Kidney (tissue), 22 donors: ENCODE measurements at places on chromosomes 7 and 10. TPM values are rescaled to one million over a fixed set of nuclear protein-coding genes. Genes with fewer than 3 reads are reported as not detected.

GRCh38 chr7:90412458-90413184, 9.4 kb downstream of the CLDN12 start:
- peaks cover 13% of the 10 kb centered on the region for H3K36me3 ChIP-seq
- H3K27ac ChIP-seq: peak overlapping the region; percentile 45
- DNase-seq: no peak
- H3K4me1 ChIP-seq: peaks cover 18% of the 10 kb centered on the region

Gene TM9SF3
- total RNA-seq: 144 TPM

Gene ADAM12
- total RNA-seq: 3.3 TPM

Gene NEUROD6
- not detected for total RNA-seq

GRCh38 chr10:88317099-88317498, 266.0 kb downstream of the RNLS start:
- no peak overlapping the region for H3K4me3 ChIP-seq
- no peaks in the 10 kb centered on the region for H3K27me3 ChIP-seq
- DNase-seq: no peak
- H3K27ac ChIP-seq: no peak overlapping the region

DNA sequence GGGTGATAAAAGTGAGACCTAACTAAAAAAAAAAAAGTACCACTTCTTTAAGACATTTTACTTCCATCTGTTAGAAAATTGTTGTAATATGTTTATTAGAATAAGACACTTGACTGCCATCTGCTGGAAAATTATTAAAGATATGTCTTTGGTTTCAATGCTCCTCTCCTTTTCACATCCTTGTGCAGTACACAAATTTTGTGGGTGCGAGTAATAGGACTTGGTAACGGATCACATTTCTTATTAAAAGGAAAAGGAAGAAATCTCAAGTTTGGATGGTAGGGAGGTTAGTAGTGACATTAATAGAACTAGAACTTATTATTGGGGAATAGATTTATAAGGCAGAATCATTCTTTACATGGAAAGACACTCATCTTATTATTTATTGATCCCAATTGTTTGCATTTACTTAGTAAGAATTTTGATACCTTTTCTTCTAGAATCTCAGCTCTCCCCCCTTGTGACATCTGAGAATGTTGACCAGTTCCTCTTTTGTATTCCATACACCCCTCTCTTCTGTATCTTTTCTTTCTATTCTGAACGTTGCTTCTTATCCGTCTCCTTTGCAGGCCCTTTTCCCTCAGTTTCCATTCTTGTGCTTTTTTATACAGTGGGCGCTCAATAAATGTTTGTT, 43.0 kb upstream of the RPA3 start:
- H3K36me3 ChIP-seq: no peaks in the 10 kb centered on the region
- H3K4me3 ChIP-seq: peak overlapping the region; percentile 52
- H3K27me3 ChIP-seq: no peaks in the 10 kb centered on the region

DNA sequence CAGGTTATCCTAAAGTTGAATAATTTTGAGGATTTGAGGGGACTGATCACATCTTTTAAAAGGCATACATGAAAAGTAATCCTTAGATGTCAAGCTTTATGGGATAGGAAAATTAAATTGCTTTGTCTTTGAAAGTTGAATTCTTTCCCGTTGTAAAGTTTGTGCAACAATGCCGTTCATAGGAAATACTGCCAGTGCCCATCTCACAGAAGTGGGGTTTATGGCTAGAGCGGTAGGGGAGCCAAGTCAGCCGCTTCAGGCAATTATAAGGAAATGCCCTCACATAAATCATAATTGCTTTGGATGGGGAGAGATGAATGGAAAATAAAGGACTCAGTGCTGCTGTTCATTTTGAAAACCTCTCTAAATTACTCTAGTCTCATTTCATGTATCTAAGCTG, 18.1 kb downstream of the CDC123 start:
- no peak overlapping the region for H3K27ac ChIP-seq
- no peaks in the 10 kb centered on the region for H3K27me3 ChIP-seq
- peaks cover 7% of the 10 kb centered on the region for H3K36me3 ChIP-seq
- H3K4me1 ChIP-seq: peaks cover 2% of the 10 kb centered on the region
- no peak overlapping the region for H3K4me3 ChIP-seq

DNA sequence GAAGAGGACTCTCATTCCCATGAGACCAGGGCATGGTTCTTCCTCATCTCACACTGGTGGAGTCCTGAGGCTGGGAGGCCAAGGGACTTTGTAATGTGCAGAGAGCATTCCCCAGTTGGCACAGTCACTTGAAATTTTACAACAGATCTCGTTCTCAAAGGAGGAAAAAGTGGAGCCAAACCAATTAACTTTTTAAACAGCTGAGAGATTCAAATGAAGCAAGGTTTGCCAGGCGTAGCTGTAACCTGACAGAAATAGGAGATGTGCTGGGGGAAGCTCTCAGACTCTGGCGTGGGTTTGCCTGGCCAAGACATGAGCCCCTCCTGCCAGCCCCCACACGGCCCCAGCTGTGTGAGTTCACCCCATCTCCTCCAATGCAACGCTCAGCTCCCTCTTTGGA, 12.0 kb upstream of the CPXM2 start:
- H3K4me3 ChIP-seq: no peak overlapping the region
- no peaks in the 10 kb centered on the region for H3K36me3 ChIP-seq
- H3K27me3 ChIP-seq: no peaks in the 10 kb centered on the region
- no peak for DNase-seq

GRCh38 chr7:28435732-28436378, 23.5 kb downstream of the CREB5 start:
- H3K27ac ChIP-seq: no peak overlapping the region
- H3K27me3 ChIP-seq: no peaks in the 10 kb centered on the region
- H3K36me3 ChIP-seq: no peaks in the 10 kb centered on the region
- DNase-seq: no peak
- H3K4me3 ChIP-seq: no peak overlapping the region
- no peaks in the 10 kb centered on the region for H3K4me1 ChIP-seq

DNA sequence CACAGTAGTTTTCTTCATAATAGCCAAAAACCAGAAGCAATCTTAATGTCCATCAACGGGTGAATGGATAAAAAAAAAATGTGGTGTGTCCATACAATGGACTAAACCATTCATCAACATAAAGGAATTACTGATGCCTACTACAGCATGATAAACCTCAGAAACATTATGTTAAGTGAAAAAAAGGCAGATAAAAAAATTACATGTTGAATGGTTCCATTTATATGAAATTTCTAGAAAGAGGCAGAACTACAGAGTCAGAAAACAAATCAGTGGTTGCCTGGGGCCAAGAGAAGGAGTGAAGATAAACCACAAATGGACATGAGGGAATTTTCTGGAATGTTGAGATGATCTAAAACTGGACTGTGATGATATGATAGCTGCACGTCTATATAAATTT, 74.5 kb upstream of the CAPZA2 start:
- H3K27ac ChIP-seq: no peak overlapping the region
- no peaks in the 10 kb centered on the region for H3K27me3 ChIP-seq
- DNase-seq: no peak
- H3K4me3 ChIP-seq: no peak overlapping the region
- no peaks in the 10 kb centered on the region for H3K4me1 ChIP-seq
- peaks cover 8% of the 10 kb centered on the region for H3K36me3 ChIP-seq

DNA sequence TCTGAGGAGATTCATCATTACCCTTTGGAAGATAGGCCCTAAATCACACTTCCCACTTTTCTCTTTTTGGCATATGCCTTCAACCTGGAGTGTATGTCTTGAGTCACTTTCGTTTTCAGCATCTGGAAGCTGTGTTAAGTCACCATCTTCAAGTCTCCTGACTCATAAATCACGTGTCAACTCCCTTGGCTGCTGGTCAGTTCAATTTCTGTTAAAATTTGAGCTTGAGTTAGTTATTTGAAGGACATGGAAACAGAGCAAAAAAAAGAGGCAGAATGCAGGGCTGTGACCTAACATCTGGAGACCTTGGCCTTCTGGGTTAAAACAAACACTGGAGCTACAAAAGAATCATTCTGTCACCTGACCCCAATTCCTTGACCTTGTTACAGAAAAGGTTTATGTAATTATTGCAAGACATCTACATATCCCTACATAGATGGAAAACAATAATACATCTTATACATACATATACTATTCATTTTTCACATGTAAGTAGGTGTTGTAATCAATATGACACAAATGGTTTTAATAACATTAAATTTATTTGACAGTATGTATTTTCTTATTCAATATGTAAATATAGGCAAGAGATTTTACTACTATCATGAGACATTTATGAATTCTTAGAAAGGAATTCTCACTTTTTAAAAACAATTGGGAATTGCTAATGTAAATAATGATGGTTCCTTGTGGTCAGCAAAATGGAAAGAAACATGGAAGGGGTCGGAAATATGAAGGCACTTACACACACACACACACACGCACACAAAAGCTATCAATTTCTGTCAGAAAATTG, 169.7 kb upstream of the PHYHIPL start:
- H3K36me3 ChIP-seq: no peaks in the 10 kb centered on the region
- no peak overlapping the region for H3K4me3 ChIP-seq
- H3K4me1 ChIP-seq: peaks cover 11% of the 10 kb centered on the region
- DNase-seq: no peak

GRCh38 chr10:16483241-16483917, 38.3 kb downstream of the C1QL3 start:
- H3K4me3 ChIP-seq: no peak overlapping the region
- no peak for DNase-seq
- no peak overlapping the region for H3K27ac ChIP-seq

Gene MRC1
- total RNA-seq: 67.8 TPM

GRCh38 chr7:34138483-34138882, 233.1 kb downstream of the BMPER start:
- H3K27me3 ChIP-seq: no peaks in the 10 kb centered on the region
- no peak overlapping the region for H3K4me3 ChIP-seq
- no peak overlapping the region for H3K27ac ChIP-seq
- no peaks in the 10 kb centered on the region for H3K4me1 ChIP-seq
- no peak for DNase-seq
- no peaks in the 10 kb centered on the region for H3K36me3 ChIP-seq

DNA sequence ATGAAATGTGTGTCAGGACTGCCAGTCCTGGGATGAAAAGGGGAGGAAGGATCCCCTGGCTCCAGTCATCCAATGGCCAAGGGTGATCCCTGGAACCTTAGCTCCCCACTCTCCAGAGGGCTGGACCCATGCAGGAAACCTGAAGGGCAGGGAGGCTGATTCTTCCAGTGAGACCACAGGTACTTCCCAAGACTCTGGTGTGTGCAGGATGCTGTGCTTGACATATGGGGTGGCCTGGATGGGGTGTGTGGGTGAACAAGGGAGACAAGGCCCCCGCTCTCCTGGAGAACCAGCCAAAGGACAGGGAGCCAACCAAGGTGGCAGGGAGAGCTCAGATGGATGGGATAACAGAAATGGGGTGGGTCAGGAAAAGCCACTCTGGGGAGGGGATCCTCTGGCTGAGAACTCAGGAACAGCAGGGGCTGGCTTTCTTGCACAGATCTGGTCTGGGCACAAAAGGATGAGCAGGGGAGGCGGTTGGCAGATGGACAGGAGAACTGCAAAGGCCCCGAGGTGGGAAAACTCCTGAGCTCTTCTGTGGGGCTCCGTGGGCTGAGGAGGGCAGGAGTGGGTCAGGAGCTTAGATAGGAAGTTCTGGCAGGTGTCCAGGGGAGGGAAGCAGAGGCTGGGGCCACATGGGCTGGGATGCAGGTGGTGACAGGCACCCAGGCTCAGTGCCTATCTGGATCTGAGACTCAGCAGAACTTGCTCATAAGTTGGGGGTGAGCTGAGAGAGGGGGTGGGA, 100.6 kb downstream of the ARHGAP22 start:
- no peak overlapping the region for H3K4me3 ChIP-seq
- no peaks in the 10 kb centered on the region for H3K27me3 ChIP-seq
- H3K36me3 ChIP-seq: no peaks in the 10 kb centered on the region

Gene URGCP
- 41.0 TPM for total RNA-seq

Gene DYNC1I1
- total RNA-seq: 2.6 TPM

Gene MYO3A
- 3.1 TPM for total RNA-seq

- H3K4me3 ChIP-seq: no peak overlapping the region
- no peaks in the 10 kb centered on the region for H3K36me3 ChIP-seq
- DNase-seq: no peak
- no peaks in the 10 kb centered on the region for H3K4me1 ChIP-seq
- H3K27me3 ChIP-seq: no peaks in the 10 kb centered on the region
- no peak overlapping the region for H3K27ac ChIP-seq
Observed at GRCh38 chr7:80432166-80432565, 79.7 kb downstream of the GNAT3 start.

DNA sequence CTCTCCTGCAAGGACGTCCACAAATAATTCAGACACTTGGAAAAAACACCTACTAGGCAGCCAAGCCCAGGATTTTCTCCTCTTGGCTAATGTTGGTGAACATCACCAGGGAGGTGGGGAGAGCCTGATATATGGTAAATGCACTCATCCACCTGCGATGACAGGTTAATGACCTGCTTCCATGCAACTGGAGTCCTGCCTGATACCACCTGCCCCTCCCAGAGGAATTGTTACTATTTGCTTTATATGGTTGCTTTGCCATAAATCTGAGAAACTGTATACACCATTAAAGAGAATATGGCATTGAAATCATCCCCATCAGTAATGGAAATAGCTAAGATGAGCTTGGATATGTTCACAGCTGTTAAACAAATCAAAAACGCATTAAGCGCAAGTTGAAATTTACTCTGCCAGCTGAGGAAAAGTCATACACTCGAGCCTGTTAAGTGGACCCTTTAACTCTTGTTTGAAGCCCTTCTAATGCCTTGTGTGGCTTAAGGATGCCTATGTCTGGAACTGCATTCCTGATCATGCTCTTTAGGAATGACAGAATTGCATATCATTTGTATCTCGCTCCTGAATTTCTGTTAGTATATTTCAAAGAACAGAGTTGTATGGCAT, 208.3 kb downstream of the PRPF18 start:
- no peak overlapping the region for H3K4me3 ChIP-seq

GRCh38 chr7:95229301-95229700, 95.0 kb downstream of the PON1 start:
- no peak overlapping the region for H3K27ac ChIP-seq
- H3K4me1 ChIP-seq: no peaks in the 10 kb centered on the region
- H3K27me3 ChIP-seq: no peaks in the 10 kb centered on the region
- no peaks in the 10 kb centered on the region for H3K36me3 ChIP-seq

Gene TMEM184A
- total RNA-seq: 11.0 TPM

DNA sequence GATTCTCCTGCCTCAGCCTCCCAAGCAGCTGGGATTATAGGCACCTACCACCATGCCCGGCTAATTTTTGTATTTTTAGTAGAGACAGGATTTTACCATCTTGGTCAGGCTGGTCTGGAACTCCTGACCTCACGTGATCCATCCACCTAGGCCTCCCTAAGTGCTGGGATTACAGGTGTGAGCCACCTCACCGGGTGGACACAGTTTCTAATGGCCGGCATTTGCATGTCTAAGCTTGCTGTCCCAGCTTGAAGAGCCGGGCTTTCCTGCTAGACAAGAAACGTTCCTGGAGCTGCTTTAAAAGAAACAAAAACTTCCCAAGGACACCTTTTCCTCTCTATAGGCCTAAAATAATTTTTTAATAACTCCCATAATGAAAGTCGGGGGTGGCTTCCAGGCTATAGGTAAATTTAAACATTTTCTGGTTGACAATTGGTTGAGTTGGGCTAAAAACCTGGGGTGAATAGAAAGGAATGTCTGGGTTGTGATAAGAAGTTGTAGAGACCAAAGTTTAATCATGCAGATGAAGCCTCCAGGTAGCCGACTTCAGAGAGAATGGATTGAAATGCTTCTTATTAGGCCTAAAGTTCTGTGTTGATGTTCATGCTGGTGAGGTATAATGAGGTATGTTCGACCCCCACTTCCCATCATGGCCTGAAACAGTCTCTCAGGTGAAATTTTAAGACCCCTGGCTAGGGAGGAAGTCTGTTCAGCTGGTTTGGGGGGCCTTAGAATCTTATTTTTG, 8.8 kb downstream of the ACADSB start:
- no peaks in the 10 kb centered on the region for H3K4me1 ChIP-seq
- H3K4me3 ChIP-seq: no peak overlapping the region
- DNase-seq: no peak
- H3K27me3 ChIP-seq: no peaks in the 10 kb centered on the region
- H3K27ac ChIP-seq: no peak overlapping the region
- no peaks in the 10 kb centered on the region for H3K36me3 ChIP-seq

Gene TMEM176B
- total RNA-seq: 345 TPM

Gene LRRC4
- total RNA-seq: 1.6 TPM
